ENCODE measurements at places on chromosomes 2 and 18.

DNA sequence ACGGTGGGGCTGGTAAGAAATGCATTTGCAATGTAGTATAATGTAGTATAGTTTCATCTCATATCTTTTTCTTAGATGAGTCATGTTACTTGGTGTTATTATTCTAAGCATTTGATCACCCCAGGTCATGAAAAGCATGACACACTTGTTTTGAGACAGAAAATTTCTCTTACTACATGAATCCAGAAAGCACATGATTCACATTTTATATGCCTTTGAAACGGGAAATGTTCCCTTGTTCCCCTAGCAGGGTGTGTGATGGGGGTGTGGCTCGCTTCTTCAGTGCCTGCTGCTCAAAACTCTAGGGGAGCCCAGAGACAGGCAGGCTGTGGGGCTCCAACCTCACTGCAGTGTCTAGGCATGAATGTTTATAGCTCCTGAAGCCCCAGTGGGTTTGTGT lies 116.0 kb upstream of the RAB27B start:
- H3K27me3 ChIP-seq: no peaks in the 10 kb centered on the region
- no peak overlapping the region for H3K4me3 ChIP-seq
- no peak for DNase-seq
- no peaks in the 10 kb centered on the region for H3K36me3 ChIP-seq
- H3K4me1 ChIP-seq: no peaks in the 10 kb centered on the region

DNA sequence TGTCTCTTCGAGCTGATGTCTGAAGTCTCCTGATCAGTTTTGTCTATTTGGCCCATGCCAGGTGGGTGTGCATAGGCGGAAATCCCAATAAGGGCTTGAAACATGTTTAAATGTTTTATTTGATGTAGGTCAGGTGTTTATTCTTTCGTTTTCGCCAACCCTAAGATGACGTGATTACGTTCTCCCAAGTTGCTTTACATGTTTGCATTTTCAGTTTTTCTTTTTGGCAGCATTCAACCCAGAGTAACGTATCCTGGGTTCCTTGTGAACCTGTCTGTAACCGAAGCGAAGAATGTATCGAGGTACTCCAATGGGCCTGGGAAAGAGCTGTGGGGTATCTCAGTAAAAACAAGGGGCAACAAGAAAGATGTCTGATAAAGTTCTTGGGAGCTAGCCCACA lies 3.1 kb downstream of the ALPK2 start:
- no peak for DNase-seq
- H3K27me3 ChIP-seq: no peaks in the 10 kb centered on the region
- H3K36me3 ChIP-seq: no peaks in the 10 kb centered on the region
- H3K4me1 ChIP-seq: peaks cover 3% of the 10 kb centered on the region
- H3K27ac ChIP-seq: no peak overlapping the region
- H3K4me3 ChIP-seq: no peak overlapping the region

GRCh38 chr2:96773922-96774321 lies 13.2 kb downstream of the CNNM4 start:
- H3K4me1 ChIP-seq: peaks cover 4% of the 10 kb centered on the region
- no peak overlapping the region for H3K4me3 ChIP-seq
- DNase-seq: no peak
- no peaks in the 10 kb centered on the region for H3K27me3 ChIP-seq
- peak overlapping the region; percentile 58 for H3K27ac ChIP-seq

DNA sequence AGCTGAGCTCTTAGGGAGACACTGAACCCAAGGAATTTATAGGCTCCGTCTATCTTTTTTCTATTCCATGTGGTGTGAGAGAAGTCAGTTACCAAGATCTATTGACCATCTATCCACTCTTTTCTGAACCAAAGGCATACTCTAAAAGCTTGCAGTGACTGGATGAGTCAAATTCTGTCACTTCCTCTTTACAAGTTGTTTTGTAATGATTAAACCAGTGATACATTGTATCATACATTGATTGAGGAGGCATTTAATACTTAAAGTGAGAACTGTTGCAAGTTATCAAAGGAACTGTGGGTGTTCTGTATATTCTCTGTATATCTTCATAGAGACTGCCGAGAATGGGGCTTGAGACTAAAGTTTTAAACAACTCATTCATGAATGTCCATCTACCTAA lies 188.8 kb downstream of the CAMKMT start:
- no peak overlapping the region for H3K4me3 ChIP-seq
- H3K36me3 ChIP-seq: no peaks in the 10 kb centered on the region
- no peak overlapping the region for H3K27ac ChIP-seq
- DNase-seq: no peak
- peaks cover 2% of the 10 kb centered on the region for H3K4me1 ChIP-seq
- no peaks in the 10 kb centered on the region for H3K27me3 ChIP-seq

DNA sequence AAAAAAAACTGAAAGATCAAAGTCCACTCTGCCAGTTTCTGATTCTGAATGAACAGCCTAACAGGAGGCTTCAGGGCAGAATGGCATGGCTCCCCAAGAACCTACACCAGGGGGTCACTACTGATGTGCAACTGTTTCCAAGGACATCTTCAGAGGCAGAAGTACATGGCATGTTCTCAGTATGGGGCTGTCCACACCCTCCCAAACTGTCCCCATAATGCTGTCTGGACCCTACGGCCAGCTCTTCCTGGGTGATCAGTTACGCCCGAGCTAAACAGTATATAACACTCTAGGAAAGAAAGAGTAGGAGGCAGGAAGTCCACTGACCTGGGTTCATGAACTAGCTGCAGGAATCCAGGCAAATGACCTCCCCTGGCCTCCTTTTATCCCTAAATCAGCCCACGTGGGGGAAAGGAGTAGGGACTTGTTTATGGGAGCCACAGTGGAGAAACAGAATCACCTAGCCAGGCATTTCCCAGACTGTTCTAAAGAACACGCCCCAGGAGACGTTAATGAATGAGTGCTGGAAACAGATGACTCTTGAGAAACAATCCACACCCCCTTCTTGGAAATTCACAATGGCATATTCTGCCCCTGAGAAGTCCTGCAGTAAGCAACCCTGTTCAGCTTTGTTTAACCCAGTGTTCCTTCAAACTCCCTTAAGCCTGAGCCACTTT lies 2.5 kb downstream of the TMBIM1 start:
- H3K4me3 ChIP-seq: no peak overlapping the region
- no peaks in the 10 kb centered on the region for H3K36me3 ChIP-seq
- no peaks in the 10 kb centered on the region for H3K27me3 ChIP-seq
- peaks cover 12% of the 10 kb centered on the region for H3K4me1 ChIP-seq
- DNase-seq: no peak
- no peak overlapping the region for H3K27ac ChIP-seq
